ENCODE measurements at places on chromosomes 11 and 22.

DNA sequence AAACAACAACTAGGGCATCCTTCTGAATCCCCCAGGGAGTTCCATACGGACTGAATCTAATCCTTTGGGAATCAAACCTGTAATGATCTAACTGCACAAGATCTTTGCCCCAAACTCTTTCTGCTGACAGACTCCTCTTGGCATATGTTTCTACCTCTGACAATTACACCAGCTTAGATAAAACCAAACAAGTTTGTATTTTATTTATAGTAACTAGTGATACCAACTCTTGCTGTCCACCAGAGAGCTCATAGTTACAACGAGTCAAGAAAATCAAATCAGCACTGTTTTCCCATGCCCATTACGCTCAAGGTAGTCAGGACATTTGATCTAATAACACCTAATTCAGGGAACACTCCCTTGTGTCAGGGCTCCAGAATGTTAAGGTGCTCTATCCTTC lies 972.0 kb downstream of the NTM start:
- no peak for DNase-seq

- DNase-seq = no peak
Observed at GRCh38 chr11:60831143-60831500, 10.8 kb upstream of the CCDC86 start.

DNA sequence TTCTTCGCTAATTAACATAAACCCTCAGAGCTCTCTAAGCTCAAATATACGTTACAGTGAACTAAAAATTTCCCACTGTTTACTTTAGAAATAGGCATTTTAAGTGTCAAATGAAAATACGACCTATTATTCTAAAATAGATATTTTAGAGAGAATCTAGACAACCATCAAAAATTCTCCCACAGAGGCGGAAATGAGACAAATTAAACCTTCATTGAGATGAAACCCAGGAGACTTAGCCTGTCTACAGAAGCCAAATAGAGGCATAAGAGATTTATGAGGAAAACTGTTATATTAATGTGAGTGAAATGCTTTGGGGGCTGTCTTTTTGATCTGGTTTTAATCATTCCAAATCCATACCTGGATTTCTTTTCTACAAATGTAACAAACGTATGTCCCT lies 232.0 kb upstream of the GRIA4 start:
- DNase-seq = no peak

- no peak for DNase-seq
Observed at GRCh38 chr22:37199760-37200108, 11.7 kb upstream of the C1QTNF6 start.

GRCh38 chr11:101509922-101510321 lies 73.9 kb downstream of the TRPC6 start:
- no peak for DNase-seq

- no peak for DNase-seq
Observed at GRCh38 chr11:34788642-34789041, 127.5 kb downstream of the APIP start.

DNA sequence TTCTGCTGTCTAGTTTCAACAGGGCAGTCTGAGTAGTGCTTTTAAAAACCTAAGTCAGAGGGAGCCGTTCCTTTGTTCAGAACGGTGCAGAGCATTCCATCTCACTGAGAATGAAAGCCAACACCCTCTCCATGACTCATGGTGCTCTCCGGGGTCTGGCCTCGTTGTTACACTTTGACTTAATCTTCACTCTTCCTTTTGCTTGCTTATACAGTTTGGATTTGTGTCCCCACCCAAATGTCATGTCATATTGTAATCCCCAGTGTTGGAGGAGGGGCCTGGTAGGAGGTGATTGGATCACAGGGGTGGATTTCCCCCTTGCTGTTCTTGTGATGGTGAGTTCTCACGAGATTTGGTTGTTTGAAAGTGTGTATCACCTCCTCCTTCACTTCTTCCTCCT lies 292.2 kb downstream of the ST3GAL4 start:
- no peak for DNase-seq

GRCh38 chr11:60858236-60858635 lies 2.5 kb upstream of the PTGDR2 start:
- no peak for DNase-seq

DNA sequence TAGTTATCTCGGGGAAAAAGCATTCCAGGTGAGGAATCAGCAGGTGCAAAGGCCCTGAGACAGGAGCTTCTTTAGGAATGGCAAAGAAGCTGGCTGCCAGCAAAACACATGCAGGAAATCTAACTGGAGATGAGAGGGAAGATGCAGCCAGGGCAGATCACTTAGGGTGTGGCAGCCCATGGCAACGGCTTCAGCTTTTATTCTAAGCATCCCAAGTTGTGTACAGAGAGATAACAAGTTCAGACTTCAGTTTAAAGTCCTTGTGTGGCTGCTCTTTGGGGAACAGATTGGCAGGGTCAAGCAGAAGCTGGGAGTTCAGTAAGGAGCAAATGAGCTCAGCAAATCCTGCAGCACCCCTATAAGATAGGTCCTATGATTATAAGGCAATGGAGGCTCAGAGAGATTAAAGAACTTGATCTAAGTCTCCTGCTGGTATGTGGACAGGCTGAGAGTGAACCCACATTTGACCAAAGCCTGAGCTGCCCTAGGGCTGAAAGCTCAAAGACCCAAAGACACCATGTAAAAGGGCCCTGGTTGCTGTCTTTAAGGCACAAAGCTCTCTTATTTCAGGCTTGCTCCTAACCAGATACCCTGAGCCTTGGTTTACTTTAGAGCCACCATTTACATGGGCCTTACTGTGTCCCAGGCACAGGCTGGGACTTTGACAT lies 466.8 kb downstream of the SOX6 start:
- no peak for DNase-seq

GRCh38 chr22:27132400-27132799 lies 475.0 kb downstream of the MIAT start:
- DNase-seq = no peak

DNA sequence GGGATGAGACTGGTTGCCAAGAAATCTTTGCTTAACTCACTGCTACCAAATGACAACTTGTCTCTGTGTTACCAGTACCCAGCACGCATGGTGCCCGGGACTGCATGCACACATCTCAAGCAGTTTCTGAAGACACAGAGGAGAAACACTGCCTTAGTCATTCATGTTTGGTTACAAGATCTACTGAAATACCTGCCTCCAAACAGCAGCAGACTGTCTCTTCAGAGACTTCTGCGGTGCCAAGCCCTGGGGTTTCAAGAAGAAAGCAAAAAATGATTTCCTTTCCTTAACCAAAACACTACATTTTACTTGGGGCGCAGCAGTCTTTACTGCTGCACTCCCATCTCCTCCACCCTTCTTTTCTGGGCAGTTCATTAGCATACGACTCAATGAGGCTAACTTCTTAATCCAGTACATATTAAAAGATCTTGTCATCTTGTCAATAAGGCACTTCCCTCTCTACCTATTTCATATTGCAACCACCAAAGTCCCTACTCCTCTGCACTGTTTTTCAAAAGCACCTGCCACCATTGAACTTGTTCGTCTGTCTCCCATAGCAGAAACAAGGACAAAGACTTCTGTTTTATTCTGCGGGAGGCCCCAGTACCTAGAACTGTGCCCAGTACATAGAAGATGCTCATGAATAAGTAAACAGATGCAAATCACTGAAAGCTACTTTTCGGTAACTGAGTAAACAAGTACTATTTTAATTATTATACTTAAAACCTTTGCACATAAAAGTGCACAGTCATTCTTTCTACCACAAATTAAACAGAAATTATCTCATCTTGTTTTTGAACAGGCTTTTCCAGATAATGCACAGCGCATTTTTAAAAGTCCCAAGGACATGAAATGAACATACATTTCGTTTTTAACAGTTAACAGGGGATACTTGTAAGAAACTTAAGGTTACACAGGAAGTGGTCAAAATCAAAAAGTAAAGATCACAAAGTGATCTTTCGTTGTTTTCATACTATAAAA lies 4.0 kb downstream of the NAP1L4 start:
- no peak for DNase-seq

GRCh38 chr11:69057801-69058200 lies 9.1 kb downstream of the TPCN2 start:
- no peak for DNase-seq

DNA sequence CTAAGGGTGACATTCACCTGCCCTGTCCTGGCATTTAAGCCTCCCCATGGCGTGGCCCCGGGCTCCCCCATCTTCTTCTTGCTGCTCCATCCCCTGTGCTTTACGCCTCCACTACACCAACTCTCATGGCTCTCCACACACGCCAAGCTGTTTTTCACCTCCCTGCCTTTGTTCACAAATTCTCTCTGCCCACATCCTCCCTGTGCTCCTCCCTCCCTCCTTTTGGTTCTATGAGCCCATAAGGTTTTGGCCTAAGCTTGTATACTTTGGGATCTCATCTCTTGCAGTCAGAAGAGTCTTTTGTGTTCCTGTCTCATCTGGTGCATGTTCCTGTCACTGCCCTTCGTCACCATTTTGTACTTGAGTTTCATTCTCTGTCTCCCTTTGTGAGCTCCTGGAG lies 4.6 kb upstream of the DNAL4 start:
- DNase-seq = no peak

DNA sequence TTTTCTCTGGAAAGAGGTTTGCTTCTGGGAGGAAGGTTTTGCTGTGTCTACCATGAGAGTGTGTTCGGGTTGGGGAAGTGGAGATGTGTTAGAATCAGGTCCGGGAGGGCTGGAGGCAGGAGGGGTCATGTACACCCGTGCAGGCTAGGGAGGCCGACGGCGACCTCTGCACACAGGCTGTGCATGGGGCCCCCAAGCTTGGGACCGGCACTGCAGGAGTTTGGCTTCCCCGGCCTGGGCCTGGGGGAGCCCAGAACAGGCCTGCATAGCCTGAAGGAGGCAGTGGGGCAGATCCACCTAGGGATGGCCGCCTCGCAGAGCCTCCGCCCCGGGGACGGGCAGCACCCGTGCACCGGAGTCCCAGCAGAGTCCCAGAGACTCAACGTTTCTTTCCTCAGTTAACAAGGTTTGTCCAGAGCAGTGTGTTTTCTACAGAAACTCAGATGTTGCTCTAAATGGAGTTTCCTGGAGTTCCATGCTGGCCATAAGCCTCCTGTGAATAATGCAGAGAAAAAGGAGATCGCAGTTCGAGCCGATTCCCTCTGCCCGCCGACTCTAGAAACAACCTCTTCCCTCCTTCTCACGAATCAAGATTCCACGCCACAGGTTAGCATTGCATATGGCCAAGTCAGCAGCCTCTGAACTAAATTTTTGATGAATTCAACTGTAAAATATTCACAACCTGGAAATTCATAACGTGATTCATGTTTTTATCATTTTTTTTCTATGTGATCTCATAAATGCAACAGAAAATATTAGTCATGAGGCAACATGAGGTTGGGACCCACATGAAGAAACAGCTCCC lies 427.3 kb downstream of the BRD1 start:
- DNase-seq = no peak

DNA sequence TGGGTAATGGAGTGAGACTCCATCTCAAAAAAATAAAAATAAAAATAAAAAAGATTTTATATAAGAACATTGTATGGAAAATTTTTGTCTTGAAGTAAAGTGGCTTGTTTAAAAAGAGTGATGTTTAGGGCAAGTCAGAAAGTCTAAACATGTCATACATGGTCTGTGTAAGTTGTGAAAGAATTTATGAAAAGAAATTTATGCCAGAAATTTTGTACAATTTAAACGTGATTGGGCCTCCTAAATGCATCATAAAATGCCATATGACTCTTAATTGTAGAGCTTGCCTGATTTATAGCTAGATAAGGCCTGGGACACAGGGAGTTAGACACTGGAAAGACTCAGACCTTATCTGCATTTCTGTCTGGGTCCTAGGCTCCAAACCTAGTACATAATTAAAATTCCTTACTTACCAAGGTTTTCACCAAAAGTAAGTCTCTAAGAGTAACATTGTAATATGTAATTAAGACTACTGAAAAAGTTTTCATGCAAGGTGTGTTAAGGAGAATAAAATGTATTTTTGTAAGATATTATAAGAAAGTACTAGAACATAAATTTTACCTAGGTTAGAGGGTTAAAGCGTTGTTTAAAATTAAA lies 110.5 kb downstream of the AASDHPPT start:
- no peak for DNase-seq

- no peak for DNase-seq
Observed at GRCh38 chr22:41822317-41823057, 10.4 kb upstream of the SREBF2 start.

Data from NCI-H2081 treated with DMSO at 0.1 percent for 48 hours (cell line).